ENCODE measurements at places on chromosomes 3 and 15. TPM values are rescaled to one million over a fixed set of nuclear protein-coding genes. Genes with fewer than 3 reads are reported as not detected.

GRCh38 chr3:118186051-118186450, 848.6 kb downstream of the IGSF11 start:
- no peaks in the 10 kb centered on the region for H3K27me3 ChIP-seq
- DNase-seq, result no peak
- H3K4me1 ChIP-seq, result no peaks in the 10 kb centered on the region
- H3K27ac ChIP-seq, result no peak overlapping the region

- H3K27ac ChIP-seq, result no peak overlapping the region
- no peaks in the 10 kb centered on the region for H3K4me1 ChIP-seq
- no peak overlapping the region for H3K4me3 ChIP-seq
Measured at GRCh38 chr3:185341616-185342458, 21.1 kb upstream of the MAP3K13 start.

DNA sequence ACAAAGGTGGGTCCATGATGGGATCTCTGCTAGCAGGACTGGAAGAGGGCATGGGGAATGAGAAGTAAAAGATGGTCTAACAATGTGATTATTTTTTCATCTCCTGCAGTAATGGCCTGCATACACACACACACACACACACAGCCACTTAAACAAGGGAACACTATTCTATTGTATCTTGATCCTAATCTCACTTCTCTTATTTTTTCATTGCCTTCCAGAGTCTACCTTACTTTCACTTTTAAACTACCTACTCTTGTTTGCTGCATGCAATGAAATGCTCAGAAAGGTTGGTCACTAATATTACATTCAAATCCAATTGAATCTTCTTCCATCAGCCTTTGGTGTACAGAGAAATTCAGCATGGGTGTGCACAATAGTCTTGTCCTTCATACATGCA, 853.8 kb downstream of the IGSF11 start:
- no peak overlapping the region for H3K4me3 ChIP-seq
- no peaks in the 10 kb centered on the region for H3K27me3 ChIP-seq
- no peaks in the 10 kb centered on the region for H3K4me1 ChIP-seq
- DNase-seq, result no peak
- no peak overlapping the region for H3K27ac ChIP-seq
- H3K36me3 ChIP-seq, result no peaks in the 10 kb centered on the region

DNA sequence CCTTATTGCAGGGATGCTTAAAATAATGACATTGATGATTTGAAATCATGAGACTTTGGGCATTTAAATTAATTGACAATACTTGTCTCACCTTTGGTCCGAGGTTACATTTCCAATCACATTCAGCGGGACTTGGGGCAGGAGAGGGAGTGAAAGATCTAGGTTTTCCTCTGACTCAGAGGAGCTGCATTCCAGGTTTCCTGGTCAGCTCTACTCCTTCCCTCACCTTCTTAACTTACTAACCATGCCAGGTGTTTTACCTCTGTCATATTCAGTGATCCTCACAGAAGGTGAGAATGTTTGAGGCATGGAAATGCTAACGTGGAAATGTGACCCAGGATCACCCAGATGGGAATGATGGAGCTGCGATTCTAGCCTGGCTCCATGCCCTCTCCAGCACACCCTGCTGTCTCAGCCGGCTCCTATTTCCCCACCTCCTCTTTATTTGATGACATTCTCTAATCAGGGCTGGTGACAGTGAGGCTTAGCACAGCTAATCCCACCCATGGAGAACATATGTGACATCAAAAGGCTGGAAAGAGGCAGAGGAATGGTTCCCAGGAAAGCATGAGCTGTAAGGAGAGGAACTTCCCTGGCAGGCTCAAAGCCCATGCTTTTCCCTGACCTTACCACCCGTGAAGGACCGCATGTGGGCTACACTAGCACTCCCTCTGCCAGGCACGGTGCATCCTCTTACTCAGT, 38.7 kb downstream of the THSD4 start:
- H3K4me3 ChIP-seq, result no peak overlapping the region
- no peaks in the 10 kb centered on the region for H3K4me1 ChIP-seq
- H3K36me3 ChIP-seq, result no peaks in the 10 kb centered on the region
- H3K27me3 ChIP-seq, result no peaks in the 10 kb centered on the region
- DNase-seq, result no peak
- no peak overlapping the region for H3K27ac ChIP-seq

- no peak overlapping the region for H3K27ac ChIP-seq
- H3K36me3 ChIP-seq, result no peaks in the 10 kb centered on the region
- no peaks in the 10 kb centered on the region for H3K4me1 ChIP-seq
- H3K27me3 ChIP-seq, result no peaks in the 10 kb centered on the region
Measured at GRCh38 chr3:128383316-128384235, 83.1 kb downstream of the DNAJB8 start.

DNA sequence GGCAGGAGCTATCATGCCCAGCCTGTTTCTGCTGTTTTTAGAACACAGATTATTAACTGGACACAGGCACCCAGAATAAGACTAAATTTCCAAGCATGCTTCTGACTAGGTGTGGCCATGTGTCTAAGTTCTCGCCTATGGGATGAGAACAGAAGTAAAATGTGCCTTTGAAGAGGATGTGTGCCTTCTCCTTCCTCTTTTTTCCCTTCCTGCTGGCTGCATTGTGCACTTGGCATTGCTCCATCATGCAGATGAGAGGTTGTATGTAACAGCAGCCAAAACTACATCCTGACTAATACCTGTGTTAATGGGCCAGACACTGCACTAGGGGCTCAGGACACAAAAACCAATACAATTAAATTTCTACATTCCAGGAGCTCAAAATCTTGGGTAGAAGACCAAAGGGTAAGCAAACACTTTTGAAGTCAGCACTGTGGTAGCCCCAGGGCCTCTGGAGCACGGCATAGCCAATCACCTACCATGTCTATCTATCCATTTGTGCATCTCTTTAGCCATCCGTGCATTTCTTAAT, 40.9 kb upstream of the RNU6-1 start:
- H3K27me3 ChIP-seq, result no peaks in the 10 kb centered on the region
- no peak for DNase-seq
- no peak overlapping the region for H3K27ac ChIP-seq
- no peaks in the 10 kb centered on the region for H3K4me1 ChIP-seq
- H3K36me3 ChIP-seq, result no peaks in the 10 kb centered on the region

DNA sequence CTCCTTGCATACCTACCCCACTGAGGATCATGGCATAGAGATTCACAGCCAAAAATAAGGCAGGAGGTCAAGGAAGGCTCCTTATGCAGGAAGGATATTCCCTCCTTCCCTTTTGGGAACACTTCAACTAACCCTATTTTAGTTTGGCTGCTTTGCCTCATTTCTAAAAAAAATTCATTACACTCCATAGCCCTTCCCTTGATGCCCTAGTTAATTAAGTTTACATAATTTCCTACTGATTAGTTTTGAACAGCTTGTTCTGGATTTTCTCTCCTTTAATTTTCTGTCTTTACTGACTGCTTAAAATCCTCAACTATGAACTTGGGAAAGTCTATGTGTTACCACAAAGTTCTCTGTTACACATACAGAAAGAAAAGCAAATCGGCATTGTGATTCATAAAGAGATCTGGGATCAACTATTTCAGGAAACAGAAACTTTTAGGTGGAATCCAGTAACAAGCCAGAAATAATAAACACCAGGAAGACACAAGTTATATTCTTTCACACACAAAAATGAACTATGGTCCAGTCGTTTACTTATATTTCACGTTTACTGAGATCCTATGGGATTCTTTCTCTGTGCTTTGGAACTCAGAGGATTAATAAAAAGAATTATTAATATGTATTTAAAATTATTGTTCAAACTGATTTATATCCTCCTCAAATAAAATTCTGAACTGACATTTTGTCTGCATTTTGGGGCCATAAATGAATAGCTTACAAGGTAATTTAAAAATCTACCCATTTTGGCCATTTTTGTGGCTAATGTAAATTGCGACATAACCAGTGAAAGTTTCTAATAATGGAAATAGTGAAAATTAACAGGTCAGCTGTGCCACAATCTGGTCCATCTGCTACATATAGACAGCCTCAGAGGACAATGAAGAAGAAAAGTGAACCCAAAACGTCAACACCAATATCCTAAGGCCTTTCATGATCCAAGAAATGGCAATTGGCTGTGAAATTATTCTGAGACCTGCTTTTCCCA, 113.8 kb downstream of the FRMD5 start:
- no peak for DNase-seq
- no peaks in the 10 kb centered on the region for H3K27me3 ChIP-seq
- no peak overlapping the region for H3K4me3 ChIP-seq
- no peaks in the 10 kb centered on the region for H3K36me3 ChIP-seq
- no peak overlapping the region for H3K27ac ChIP-seq

DNA sequence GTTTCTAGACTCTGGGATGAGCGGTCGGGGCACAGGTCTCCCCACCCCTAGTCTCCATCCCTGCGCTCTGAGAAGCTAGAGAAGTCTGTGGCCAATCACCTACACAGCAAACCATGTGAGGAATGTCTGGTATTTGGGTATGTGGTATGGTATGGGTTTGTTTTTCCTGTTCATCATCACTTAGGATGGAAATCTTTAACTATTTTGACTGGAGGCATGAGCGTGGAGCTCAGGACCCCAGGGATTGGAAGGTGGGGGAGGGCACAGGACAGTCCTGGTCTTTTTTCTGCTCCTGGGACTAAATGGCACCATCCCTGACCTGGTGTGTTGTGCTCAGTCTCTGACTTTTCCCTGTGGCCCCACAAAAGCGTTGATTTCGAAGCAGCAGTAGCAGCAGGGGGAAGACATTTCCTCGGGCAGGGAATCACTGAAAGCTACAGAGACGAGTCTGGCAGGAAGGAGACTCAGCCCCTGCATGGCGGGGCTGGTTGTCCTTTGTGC, 191.7 kb upstream of the TPM1 start:
- H3K4me3 ChIP-seq, result no peak overlapping the region
- H3K27ac ChIP-seq, result no peak overlapping the region
- H3K36me3 ChIP-seq, result no peaks in the 10 kb centered on the region
- H3K27me3 ChIP-seq, result no peaks in the 10 kb centered on the region
- H3K4me1 ChIP-seq, result no peaks in the 10 kb centered on the region

DNA sequence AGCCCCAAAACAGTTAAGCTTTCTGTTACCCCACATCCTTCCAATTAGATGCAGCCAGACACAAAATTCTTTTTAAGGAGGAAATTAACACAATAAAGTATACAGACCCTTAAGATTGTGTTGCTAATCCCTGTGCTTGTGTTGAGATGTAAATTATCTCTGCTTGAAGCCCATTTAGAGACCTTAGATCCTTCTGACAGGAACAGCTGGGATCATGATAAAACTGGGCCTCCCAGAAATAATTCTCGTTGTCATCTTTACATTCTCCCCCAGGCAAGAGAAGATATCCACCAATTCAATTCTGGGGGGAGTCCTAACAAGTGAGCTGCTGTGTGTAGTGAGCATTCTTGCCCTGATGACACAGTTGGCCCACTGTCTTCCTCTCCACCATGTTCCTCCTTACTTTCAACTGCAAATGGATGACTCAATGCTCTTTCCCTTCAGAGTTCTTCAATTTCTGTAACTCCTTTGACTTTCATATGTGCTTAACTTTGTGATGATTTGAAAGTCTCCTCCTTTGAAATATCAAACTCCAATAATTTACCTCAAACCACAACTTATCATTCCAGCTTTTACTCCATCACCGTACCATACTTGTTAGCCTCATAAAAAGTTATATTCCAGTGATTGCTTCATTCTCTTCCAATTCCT, 186.6 kb downstream of the RAP2B start:
- H3K36me3 ChIP-seq, result no peaks in the 10 kb centered on the region
- H3K4me1 ChIP-seq, result no peaks in the 10 kb centered on the region
- H3K27me3 ChIP-seq, result no peaks in the 10 kb centered on the region
- no peak overlapping the region for H3K4me3 ChIP-seq
- no peak overlapping the region for H3K27ac ChIP-seq
- DNase-seq, result no peak

DNA sequence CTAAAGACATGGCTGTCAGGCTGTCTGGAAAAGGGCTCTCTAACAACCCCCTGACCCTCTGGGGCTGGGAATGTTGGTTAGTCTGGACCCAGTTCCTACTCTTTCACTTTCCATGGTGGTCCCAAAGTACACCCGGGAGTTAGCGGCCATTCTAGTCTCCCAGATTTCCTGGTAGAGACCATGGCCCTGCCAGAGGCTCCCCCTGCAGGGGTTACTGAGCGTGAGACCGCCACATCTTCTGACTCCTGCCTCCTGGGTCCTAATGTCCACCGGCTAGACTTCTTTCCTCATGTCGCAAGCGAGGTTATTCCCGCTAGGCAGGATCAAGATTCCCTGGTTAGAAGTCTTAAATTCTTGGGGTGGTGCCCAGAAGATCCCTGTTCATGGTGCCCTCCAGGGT, 540.0 kb upstream of the ROBO1 start:
- DNase-seq, result no peak
- no peaks in the 10 kb centered on the region for H3K27me3 ChIP-seq
- no peaks in the 10 kb centered on the region for H3K4me1 ChIP-seq

DNA sequence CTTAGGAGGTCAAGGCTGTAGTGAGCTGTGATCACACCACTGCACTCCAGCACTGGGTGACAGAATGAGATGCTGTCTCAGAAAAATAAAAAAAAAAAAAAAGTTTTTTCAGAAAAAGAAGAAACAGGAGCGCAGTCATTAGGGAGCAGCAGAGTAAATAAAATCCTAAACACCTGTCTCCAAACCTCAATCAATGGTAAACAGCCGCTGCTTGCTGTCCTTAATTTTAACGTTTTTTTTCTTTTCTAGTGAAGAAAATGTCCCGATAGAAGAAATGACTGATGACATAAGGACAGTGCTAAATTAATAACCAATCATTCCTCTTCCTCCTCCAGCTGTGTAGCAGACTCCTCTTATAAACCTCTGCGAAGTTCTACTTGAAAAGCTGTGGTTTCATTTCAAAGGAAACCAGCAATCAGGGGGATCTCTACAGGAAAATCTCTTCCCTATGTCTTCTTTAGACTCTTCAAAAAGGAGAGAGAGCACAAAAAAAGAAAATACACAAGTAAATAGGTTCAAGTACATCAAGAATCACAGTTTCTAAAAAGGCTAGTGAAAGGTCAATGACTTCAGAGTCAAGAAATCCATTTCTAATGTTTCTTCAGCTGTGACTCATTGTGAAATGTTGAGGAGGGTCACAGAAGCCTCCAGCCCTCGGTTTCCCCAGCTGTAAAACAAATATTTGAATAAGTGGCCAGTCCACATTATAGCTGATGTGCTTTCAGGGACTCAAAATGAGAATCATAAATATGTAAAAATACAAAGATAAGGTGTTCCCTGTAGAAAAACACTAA, 127.6 kb downstream of the TMCO5A start:
- H3K36me3 ChIP-seq, result no peaks in the 10 kb centered on the region
- DNase-seq, result no peak
- H3K4me3 ChIP-seq, result no peak overlapping the region
- H3K27me3 ChIP-seq, result peaks cover 3% of the 10 kb centered on the region
- no peak overlapping the region for H3K27ac ChIP-seq

GRCh38 chr15:85630311-85630710, 164.4 kb downstream of the KLHL25 start:
- H3K36me3 ChIP-seq, result no peaks in the 10 kb centered on the region
- no peak overlapping the region for H3K27ac ChIP-seq
- H3K27me3 ChIP-seq, result no peaks in the 10 kb centered on the region
- DNase-seq, result no peak
- H3K4me3 ChIP-seq, result no peak overlapping the region

DNA sequence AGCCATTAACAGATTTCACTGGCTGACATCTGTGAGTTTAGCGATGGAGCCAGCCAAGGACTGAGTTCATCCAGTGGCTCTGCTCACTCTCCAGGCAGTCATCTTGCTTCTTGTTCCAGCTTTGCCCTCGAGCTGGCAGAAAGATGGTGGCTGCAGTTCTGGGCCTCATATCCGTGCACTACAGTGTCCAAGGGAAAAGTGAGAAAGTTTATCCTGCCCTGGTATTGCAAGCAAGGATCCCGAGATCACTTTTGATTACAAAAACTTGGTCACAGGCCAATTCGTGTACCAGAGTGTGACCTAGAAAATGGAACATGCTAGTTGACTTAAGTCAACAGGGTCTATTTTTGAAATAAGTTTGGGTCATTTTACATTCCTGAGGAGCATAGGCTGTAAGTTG, 288.0 kb upstream of the CHRM5 start:
- DNase-seq, result no peak
- H3K27me3 ChIP-seq, result no peaks in the 10 kb centered on the region
- no peak overlapping the region for H3K27ac ChIP-seq

The TLE3 gene
- total RNA-seq, result 76.5 TPM

The PIERCE2 gene
- 0.44 TPM for total RNA-seq

The GATM gene
- total RNA-seq, result 2.4 TPM

Data from CD8-positive, alpha-beta memory T cell (primary cell).